ENCODE measurements at places on chromosomes 3 and 15.

- DNase-seq, result no peak
These were observed 16.5 kb downstream of the ST6GAL1 start for GRCh38 chr3:186946756-186947375.

- no peak for DNase-seq
These were observed 56.6 kb upstream of the PLXND1 start for GRCh38 chr3:129663045-129663446.

DNA sequence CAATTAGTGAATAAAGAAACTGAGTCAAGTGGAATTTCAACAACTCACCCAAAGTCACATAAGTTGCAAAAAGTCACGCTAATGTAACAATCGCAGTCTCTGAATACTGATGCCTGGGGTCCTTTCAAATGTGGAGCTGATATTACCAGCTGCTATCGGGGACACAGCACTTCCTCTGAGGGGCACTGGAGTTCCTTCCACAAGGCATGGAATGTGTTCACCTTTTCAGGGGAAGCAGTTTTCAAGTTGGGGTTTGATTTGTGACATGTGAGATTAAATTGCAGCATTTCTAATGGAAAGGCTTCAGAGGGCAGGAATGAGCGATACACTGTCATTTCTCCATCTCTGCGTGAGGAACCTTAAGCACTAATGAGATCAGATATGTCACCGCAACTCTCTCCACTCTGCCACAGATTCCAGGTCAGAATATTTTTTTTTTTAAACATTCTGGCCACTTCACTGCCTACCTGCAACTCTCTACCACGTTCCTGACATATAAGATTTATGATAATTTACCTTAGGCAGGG is 807.2 kb upstream of the CFAP20DC start:
- no peak for DNase-seq

GRCh38 chr15:96336596-96337364 is 6.3 kb downstream of the NR2F2 start:
- DNase-seq, result no peak

GRCh38 chr3:13040361-13041074 is 32.7 kb downstream of the IQSEC1 start:
- DNase-seq, result peak; percentile 43

DNA sequence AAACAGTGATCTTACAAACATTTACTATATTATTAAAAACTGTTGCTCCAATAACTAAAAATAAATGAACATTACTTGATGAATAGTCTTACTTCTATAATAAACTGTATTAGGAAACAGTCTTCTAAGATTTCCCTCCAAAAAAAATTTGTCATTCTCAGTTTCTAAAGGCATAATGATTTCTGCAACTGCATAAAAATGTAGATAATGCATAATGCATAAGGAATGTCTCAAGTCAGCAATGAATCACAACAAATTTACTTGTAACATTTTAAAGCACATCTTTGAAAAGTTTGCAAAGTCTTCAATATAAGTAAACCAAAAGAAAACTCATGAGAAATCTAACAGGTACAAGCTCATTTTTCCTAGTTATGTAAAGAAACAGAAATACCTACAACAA is 113.5 kb downstream of the VPS13C start:
- DNase-seq, result no peak

- DNase-seq, result peak; percentile 98
These were observed at the start of gene MLH1 for GRCh38 chr3:36993326-36994283. TSS of gene MLH1 (plus strand) at chr3:36993518. CDS start at chr3:36993548, 30 bp downstream.

DNA sequence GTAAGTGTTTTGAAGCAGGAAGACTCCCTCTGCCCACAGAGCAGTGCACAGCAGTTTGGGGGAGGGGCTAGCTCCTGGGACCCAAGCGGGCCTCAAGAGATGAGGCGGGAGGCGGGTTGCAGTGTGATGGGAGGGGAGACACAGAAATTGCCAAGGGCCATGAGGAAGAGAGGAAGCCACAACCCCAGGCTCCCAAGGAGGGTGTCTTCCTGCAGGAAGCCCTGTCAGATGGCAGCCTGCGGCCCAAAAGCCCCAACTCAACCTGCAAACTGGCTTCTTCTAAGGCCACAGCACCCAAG is 7.3 kb upstream of the ISLR2 start:
- no peak for DNase-seq

DNA sequence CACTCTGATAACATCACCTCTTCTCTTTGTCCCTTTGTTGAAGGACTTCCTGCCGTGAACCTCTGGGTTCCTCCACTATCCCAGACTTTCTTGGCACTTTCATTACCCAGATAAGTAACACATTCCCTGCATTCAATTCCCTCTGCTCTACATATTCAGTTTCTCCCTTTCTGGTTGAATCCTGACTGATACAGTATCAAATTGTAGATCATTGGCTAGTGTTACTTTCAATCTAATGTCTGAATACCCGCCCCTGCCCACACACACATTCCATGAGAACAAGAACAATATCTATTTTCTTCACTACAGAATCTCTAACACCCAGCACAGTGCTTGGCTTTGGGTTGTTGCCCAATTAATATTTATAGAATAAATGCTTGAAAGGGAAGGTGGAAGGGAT is 163.5 kb downstream of the ABHD5 start:
- DNase-seq, result no peak

- no peak for DNase-seq
These were observed 118.7 kb downstream of the GABRG3 start for GRCh38 chr15:27089676-27090075.

DNA sequence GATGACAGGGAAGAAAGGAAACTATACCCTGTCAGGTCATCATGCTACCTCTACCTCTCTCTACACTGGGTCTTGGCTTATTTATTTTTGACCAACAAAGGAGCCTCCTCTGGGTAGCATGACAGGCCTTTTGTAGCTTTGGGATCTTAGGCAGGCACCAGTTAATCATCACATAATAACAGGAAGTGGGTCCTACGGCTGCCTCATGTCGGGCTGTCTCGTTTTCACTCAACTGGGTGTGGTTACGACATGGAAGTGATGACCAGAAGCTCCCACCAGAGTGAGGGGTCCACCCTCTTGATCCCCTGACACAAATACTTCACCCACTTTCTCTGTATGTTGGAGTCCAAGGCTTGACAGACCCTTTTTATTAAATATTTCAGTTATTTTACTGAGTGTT is 105.3 kb downstream of the CD47 start:
- DNase-seq, result peak; percentile 51

DNA sequence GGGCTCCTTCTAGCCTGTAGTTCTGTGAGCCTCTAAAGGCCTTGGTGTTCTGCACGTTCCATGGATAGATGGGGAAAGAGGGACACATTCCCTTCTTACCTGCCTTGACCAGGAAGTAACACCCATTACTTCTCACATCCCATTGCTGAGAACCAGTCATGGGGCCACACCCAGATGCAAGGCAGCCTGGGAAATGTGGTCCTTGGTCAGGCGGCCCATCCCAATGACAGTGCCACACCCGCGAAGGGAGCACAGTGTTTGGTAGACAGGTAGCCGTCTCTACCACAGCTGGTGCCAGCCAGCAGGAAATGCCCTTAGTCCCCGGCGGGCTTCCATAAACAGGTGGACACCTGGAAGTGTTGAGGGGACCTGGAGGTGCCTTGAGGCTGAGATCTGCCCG is 23.2 kb upstream of the LCTL start:
- DNase-seq, result no peak

GRCh38 chr3:23450806-23451205 is 247.7 kb downstream of the UBE2E2 start:
- no peak for DNase-seq

GRCh38 chr3:44111482-44111881 is 130.2 kb upstream of the TOPAZ1 start:
- DNase-seq, result no peak

DNA sequence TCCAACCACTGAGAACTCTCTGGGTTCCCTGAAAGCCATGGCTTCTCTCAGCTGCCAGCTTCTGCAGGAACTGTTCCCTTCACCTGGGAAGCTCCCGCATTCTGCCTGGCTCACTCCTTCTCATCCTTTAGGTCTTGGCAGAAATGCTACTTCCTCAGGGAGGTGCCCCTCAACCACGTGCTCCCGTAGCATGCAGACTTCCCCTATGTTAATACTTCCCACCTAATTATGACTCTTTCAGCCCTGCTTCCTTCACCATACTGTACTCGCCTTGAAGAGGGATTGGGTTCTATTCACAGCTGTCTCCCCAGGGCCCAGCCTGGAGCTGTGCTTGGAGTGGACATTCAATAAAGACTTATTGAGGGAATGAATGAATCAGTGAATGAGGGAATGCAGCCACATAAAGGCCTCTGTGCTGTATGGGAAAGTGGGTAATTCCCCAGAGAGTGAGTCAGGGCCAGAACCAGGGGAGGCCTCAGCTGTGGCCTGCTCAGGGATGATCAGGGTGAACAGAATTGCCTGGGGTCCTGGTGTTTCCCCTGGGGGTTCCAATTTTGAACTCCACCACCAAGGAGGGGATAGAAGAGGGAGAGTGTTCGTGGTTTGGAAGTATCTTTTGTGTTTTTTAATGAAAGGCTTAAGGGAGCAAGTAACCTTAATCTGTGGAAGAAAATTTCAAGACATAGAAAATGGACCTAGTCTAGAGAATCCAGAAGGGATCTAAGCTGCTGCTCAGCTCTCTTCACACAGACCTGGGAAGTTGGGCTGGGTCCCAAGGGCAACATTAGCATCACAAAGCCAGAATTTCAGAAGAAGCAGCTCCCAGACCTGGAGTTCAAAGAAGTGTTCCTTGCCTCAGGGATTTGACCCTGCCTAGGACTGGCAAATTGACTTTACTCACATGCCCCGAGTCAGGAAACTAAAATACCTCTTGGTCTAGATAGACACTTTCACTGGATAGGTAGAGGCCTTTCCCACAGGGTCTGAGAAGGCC is 14.6 kb upstream of the FAM107A start:
- no peak for DNase-seq

GRCh38 chr3:148615382-148615781 is 82.3 kb upstream of the AGTR1 start:
- no peak for DNase-seq

- no peak for DNase-seq
These were observed 115.5 kb upstream of the C2CD4B start for GRCh38 chr15:62280625-62281024.

GRCh38 chr3:8070011-8070410 is 431.6 kb upstream of the LMCD1 start:
- DNase-seq, result no peak

DNA sequence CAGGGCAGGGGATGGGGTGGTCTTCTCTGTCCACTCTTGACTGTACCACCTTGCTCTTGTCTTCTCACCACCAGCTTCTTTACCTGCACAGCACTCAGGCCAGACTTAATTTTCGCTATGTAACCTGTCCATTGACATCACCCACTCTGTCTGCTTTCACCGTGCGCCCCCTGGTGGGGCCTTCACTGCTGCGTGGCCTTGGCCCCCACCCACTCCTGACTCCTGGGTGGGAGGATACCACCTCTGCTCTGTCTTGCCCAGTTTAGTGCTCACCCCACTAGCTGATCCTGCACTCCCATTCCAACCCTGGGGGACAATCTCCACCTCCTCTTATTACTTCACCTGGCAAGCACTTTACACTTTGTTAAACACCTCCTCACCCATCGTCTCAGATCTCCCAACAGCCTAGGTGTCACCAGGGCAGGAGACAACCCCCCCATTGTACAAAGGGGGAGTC is 17.7 kb downstream of the PTH1R start:
- peak; percentile 82 for DNase-seq

GRCh38 chr15:69653306-69653705 is 200.7 kb downstream of the RPLP1 start:
- no peak for DNase-seq

DNA sequence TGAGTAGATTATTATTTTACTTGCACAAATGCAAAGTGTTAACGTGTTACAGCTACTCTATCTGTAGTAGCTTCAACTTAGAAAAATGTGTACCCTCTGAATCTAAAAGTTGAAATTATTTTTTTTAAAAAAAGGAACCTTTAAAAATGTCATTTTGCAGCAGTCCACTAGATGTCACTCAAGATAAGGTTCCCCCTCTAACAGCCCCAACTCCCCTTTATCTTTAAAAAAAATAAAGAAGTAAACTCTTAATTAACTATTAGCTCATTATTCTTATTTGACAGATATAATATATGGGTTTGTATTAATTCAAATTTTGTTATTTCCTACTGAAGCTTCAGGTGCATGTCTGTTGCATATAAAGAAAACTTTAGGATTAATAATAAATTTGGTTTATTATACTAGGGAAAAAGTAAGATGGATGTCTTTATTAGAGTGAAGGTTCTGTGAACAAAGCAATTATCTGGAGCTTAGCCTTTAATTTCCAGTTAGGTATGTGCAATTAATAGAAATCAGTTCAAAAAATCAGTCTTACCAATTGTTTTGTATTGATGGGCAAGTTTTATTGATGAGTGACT is 288.5 kb downstream of the VGLL3 start:
- DNase-seq, result no peak

- no peak for DNase-seq
These were observed 34.3 kb downstream of the IL20RB start for GRCh38 chr3:136992115-136992514.

- no peak for DNase-seq
These were observed 113.8 kb upstream of the KCNMB2 start for GRCh38 chr3:178422406-178422805.

GRCh38 chr3:149701206-149701976 is 43.6 kb upstream of the WWTR1 start:
- peak; percentile 44 for DNase-seq

GRCh38 chr3:16935781-16936180 is 51.0 kb downstream of the PLCL2 start:
- no peak for DNase-seq

GRCh38 chr3:36843065-36844051 is 79.0 kb upstream of the DCLK3 start:
- peak; percentile 72 for DNase-seq

DNA sequence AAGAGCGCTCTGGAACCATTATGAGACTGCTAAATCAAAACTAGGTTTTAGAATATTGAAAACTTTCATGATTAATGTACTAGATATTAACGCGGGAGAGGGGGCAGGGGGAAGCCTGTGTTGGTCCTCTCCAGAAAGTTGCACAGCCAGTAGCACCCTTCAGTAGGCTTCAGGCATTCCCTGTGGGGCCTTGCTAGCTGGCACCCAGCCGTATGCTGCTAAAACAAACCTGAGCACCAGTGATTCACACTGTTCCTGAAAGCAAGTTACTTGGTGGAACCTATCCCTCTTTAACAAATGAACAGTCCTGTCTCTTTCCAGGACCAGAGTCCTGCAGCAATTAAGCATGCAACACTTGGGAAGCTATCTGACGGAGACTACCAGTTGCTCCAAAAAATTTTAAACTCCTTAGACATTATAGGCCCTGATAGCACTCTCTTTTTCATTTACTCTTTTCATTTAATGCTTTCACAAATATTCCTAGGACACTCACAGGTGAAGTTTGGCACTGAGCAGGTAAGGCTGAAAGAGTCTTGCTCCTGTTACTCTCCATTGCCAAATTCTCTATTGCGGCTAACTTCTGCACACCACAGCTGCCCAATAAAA is 1.2 kb upstream of the ATRIP start:
- DNase-seq, result no peak

- DNase-seq, result no peak
These were observed 63.5 kb upstream of the ETV5 start for GRCh38 chr3:186172353-186172752.

GRCh38 chr3:12797892-12798558 is 1.5 kb downstream of the CAND2 start:
- no peak for DNase-seq

GRCh38 chr3:72154391-72155335 is 369.7 kb upstream of the PROK2 start:
- DNase-seq, result no peak
